KG1 (cell line): ENCODE measurements at places on chromosomes 6 and 20.

DNA sequence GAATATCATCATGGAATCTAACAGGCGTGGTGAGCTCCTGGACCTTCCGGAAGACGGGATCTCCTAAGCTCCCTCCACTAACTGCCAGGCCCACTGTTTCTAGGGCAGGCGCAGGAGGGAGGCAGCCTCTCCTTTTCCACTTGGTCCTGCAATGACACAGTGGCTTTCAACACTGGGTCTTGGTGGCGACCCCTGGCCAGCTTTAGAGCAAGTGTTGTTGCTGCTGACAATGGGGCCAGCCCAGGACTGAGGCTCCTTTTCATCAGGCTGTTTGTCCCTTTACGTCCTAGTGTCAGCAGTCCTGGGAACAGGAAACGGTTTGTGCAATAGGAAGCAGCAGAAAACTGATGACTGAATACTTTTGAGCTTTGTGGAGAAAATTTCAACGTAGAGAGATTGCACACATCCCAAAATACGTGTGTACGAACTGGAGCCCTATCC is 9.7 kb upstream of the QKI start:
- no peak for DNase-seq

GRCh38 chr20:10225439-10226060 is 6.9 kb downstream of the SNAP25 start:
- no peak for DNase-seq

- DNase-seq = no peak
Observed at GRCh38 chr6:105981002-105981887, 104.9 kb upstream of the PRDM1 start.

DNA sequence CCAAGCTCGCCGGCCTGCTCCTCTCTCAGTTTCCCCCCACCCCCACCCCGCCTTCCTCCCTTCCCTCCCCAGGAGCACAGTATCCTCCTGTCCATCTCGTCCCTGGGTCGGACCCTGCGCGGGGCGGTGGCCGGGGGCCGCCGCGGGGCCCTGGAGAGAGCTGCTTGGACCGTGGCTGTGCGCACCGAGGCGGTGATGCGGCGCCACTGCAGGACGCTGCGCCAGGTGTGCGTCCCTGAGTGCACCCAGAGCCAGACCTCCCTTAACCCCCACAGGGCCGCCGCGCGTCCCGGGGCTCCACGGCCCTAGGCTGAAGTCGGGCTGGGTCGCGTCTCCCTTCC is 2.2 kb downstream of the C20orf204 start:
- no peak for DNase-seq
